AG04450 (cell line): ENCODE measurements at places on chromosomes 7 and 10. TPM values are rescaled to one million over a fixed set of nuclear protein-coding genes. Genes with fewer than 3 reads are reported as not detected.

GRCh38 chr10:45432700-45433472, 58.9 kb downstream of the ALOX5 start:
- DNase-seq, result no peak

Gene AUTS2
- 1.5 and 2.0 TPM in 2 replicates for polyA plus RNA-seq

GRCh38 chr7:79741684-79742083, 288.2 kb upstream of the MAGI2 start:
- no peak for DNase-seq

Gene AKR1D1
- polyA plus RNA-seq, result not detected in 2 replicates

- DNase-seq, result no peak
Measured at GRCh38 chr7:2520131-2520760, 672 bp downstream of the LFNG start.

Gene SPDYE16
- not detected in 2 replicates for polyA plus RNA-seq

Gene UNCX
- polyA plus RNA-seq, result not detected in 2 replicates

GRCh38 chr10:52649511-52649910, 123.1 kb downstream of the MBL2 start:
- no peak for DNase-seq

Gene ANLN
- polyA plus RNA-seq, result 34.0 and 46.6 TPM in 2 replicates

DNA sequence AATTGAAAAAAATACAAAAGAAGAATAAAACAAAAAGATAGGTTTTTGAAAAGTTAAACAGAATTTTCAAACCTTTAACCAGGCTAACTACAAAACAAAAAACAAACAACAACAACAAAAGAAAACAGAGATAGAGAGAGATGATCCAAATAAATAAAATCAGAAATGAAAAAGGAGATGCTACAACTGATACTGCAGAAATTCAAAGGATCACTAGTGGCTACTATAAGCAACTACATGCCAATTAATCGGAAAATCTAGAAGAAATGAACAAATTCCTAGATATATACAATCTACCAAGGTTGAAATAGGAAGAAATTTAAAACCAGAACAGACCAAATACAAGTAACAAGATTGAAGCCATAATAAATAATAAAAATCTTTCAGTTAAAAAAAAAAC, 326.8 kb upstream of the VSTM2A start:
- DNase-seq, result no peak

GRCh38 chr7:100951172-100951571, 1.8 kb downstream of the MUC3A start:
- DNase-seq, result no peak

GRCh38 chr7:9504678-9505077, 1071.3 kb downstream of the NXPH1 start:
- DNase-seq, result no peak

DNA sequence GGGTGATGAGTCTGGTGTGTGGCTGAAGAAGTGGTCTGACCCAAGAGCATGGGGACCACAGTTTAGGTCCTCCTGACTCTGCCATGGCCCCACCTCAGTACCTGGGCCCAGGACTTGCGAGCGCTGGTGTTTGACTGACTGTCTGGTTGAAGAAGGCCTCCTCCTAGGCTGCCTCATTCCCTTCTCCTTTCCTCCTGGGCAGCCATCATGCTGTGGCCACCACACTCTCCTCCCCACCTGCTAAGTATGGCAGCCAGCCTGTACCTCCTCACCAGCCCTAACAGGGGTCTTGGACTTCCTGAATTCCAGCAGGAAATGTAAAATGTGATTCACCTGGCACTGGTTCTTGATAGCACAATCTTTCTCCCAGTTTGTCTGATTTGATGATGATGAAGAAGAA, 156.8 kb upstream of the GPR26 start:
- no peak for DNase-seq

DNA sequence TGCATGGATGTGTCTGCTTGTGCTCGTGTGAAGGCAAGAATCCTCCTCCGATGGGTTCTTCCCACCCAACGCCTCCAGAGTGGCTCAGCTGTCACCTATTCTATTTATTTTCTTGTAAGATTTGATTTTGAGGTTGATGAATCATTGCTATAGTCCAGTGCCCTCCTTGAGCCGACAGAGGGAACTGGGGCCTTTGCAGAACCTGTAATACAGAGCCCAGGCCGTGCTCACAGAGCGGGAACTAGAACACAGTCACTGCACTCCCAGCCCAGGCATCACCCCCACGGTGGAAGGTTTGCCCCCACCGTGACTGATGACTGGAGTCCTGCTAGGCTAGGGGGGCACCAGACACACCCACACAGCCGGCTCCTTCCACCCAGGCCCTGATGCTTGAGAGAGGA, 2.0 kb downstream of the RARRES2 start:
- no peak for DNase-seq

GRCh38 chr7:80040335-80040734, 94.3 kb upstream of the GNAI1 start:
- DNase-seq, result no peak

DNA sequence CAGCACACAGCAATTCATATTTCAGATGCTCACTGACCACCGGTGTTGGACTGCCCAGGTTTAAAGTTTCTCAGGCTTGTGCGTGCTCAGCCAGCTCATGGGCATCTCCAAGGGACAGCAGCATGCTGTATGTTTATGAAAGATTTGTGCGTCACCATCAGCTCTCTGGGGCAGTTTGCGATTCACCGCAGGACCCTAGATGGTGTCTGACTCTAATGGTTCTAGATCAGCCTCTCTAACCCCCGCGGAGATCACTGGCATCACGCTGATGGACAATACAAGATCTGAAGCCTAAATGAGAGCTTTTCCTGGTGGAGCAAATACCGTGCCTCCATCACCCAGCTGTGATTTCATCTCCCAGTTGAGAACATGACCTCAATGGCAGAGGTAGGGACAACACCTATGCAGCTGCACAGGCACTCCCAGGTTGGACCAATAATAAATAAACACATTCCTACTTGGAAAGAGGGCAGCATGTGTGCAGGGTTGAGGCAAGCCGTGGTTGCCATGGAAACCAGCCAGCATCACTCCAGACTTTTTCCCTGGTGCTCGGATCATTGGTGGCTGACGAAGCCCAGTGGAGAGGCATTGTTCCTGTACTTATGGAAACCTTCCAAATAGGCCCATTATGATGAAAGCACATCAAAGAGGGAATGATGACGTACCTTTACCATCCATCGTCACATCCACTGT, 253.6 kb downstream of the KCNMA1 start:
- no peak for DNase-seq

DNA sequence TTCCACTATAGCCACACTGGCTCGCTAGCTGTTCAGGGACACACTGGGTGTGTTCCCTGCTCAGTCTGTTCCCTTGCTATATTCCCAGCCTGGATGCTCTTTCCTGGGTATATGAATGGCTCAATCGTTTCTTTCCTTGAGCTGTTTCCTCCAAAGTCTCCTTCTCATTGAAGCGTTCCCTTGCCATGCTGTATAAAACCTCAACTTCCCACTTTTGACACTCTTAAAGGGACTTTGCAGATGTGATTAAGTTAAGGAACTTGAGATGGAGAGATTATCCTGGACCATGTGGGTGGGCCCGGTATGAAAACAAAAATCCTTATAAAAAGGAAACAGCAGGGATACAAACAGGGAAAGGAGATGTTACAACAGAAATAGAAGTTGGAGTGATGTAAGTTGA, 973.1 kb downstream of the LRMDA start:
- no peak for DNase-seq

- DNase-seq, result no peak
Measured at GRCh38 chr10:101803511-101803910, 14.7 kb downstream of the OGA start.

- DNase-seq, result no peak
Measured at GRCh38 chr10:11570751-11571150, 40.7 kb downstream of the USP6NL start.

DNA sequence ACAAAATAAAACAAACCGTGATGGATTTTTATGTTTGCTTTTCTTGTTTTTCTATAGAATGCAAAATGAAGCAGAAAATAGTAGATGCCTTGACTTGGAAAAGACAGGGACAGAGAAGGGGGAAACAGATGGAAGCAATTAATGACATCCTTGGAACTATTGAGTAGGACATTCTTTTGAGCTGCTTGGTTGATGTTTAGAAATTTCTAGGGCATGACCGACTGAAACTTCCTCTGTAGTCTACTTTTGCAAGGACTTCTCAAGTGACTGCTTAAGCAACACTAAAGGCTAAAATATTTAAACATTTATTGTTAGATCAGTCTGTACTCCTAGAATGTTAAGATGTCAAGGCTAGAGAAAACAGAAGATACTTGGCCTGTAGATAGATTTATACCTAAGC, 49.4 kb downstream of the VCL start:
- DNase-seq, result peak; percentile 73

Gene NEUROG3
- not detected in 2 replicates for polyA plus RNA-seq

Gene CLIP2
- 7.2 and 11.9 TPM in 2 replicates for polyA plus RNA-seq

Gene CYP2C19
- polyA plus RNA-seq, result not detected in 2 replicates

- DNase-seq, result no peak
Measured at GRCh38 chr7:54559401-54559800, 17.2 kb downstream of the VSTM2A start.

DNA sequence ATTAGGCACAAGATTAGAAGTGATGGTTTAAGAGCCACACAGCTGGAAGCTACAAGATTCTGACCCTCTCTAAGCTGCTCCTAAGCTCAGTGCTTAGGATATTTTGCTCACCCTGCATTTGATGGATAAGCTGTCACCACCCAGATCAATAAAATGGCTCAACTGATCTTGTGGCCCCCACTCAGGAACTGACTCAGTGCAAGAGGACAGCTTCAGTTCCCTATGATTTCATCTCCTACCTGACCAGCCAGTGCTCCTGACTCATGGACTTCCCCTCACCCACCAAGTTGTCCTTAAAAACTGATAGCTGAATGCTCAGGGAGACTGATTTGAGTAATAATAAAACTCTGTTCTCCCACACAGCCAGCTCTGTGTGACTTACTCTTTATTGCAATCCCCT, 833.8 kb downstream of the GRID1 start:
- DNase-seq, result no peak

GRCh38 chr7:157073335-157073734, 62.9 kb upstream of the MNX1 start:
- DNase-seq, result no peak

Gene SPDYE2B
- polyA plus RNA-seq, result not detected in 2 replicates

DNA sequence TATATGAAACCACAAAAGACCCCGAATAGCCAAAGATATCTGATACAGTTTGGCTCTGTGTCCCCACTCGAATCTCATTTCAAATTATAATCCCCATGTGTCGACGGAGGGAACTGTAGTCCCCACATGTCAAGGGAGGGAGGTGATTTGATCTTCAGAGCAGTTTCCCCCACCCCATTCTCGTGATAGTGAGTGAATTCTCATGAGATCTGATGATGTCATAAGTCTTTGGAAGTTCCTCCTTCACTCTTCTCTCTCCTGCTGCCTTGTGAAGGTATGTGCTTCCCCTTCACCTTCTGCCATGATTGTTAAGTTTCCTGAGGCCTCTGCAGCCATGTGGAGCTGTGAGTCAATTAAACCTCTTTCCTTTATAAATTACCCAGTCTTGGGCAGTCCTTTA, 13.0 kb downstream of the ELAPOR2 start:
- DNase-seq, result no peak

Gene GIMAP1
- not detected in 2 replicates for polyA plus RNA-seq

Gene MDFIC
- 30.2 and 35.9 TPM in 2 replicates for polyA plus RNA-seq

Gene NIPSNAP2
- 61.9 and 90.6 TPM in 2 replicates for polyA plus RNA-seq

Gene GARIN1A
- 0.47 TPM in 2 replicates for polyA plus RNA-seq

- DNase-seq, result no peak
Measured at GRCh38 chr7:128732521-128733277, 6.5 kb upstream of the CALU start.

DNA sequence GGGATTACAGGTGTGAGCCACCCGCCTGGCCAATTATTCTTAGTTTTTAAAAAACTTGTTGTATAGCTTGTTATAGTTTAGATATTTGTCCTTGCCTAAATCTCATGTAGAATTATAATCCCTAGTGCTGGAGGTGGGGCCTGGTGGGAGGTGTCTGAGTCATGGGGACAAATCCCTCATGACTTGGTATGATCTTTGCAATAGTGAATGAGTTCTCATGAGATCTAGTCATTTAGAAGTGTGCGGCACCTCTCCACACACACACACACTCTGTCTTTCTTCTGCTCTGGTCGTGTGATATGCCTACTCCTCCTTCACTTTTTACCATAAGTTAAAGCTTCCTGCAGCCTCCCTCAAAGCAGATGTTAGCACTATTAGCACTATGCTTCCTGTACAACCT, 37.2 kb downstream of the FAM149B1 start:
- no peak for DNase-seq

DNA sequence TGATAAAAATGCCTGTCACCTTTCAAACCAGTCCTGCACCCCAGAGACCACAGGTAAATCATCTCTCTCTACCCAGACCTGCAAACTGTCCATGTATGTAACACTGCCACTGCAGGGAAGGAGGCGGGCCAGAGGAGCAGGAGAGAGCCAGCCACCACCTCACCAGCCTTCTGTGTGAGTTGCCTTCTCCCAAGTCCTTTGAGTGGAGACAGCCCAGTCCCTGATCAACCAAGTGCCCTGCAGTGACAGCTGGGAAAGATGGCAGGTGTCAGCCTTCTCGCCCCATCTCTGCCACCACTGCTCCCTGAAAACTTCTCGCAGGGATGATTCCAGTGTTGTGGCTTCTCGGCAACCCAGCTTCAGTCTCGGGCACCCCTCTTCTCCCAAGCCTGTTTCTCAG, 42.4 kb downstream of the MTURN start:
- DNase-seq, result no peak

Gene ASZ1
- polyA plus RNA-seq, result 0.05 TPM in 1 of 2 replicates, not detected in the other

DNA sequence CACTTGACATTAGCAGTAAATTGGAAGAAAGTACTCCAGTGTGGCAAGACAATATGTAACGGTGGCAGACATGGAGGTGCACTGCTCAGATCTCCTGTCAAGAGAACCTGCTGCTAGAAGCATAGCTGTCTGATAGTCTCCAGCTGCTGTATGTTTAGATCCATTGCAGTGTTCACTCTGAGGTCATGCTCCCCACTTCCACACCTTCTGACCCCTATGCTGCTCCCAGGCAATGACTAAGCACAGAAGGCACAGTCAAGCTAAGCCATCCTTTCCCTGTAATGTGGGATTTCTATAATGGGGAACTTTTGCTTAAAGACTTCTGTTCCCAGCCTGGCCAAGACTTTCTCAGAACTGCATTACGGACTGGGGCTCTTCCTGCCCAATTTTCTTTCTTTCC, 315.8 kb downstream of the HPSE2 start:
- DNase-seq, result peak; percentile 41

Gene MRLN
- not detected in 2 replicates for polyA plus RNA-seq

Gene CASTOR2
- polyA plus RNA-seq, result 3.9 and 8.2 TPM in 2 replicates

DNA sequence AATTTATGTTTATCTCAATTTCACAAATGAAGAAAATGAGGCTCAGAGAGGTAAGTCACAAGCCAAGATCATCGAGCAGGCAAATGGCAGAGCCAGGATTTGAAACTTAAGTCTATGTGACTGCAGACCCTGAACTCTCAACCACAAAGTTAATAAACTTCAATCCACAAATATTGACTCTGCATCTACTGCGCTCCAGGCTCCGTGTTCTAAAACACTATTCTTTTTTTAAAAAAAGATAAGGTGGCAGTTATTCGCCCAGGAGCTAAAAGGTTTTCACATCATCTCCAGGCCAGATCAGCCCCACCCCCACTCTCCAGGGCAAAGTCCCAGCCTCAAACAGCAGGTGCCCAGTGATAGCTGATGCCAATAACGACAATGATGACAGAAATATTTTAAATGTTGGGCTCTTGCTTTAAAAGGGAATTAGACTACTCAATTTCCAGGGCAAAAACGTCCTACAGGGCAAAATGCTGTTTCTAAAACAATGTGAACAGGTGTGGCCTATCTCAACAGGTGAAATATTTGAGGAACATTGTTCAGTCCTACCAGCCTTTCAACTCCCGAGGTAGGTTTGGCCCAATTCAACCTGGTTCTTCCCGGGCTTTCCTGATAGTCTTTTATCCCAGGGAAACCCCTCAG, 85.2 kb downstream of the SORBS1 start:
- no peak for DNase-seq
